ENCODE measurements at places on chromosomes 5 and 9. TPM values are rescaled to one million over a fixed set of nuclear protein-coding genes. Genes with fewer than 3 reads are reported as not detected.

Gene BAAT
- under 0.01 TPM for total RNA-seq

Gene ADGRD2
- total RNA-seq = not detected

Gene LHX3
- total RNA-seq = not detected

Gene IFNK
- total RNA-seq = 0.12 TPM

Gene MPDZ
- total RNA-seq = 50.7 TPM

Gene ACOT12
- total RNA-seq = 0.37 TPM

Gene GARIN3
- not detected for total RNA-seq

Gene BASP1
- 163 TPM for total RNA-seq

Gene PCDHB8
- total RNA-seq = 0.11 TPM
